ENCODE measurements at places on chromosomes 2 and 18. TPM values are rescaled to one million over a fixed set of nuclear protein-coding genes. Genes with fewer than 3 reads are reported as not detected.

GRCh38 chr18:56030060-56030459, 442.1 kb upstream of the TCF4 start:
- no peak for DNase-seq

GRCh38 chr18:58308463-58308862, 264.4 kb downstream of the NEDD4L start:
- DNase-seq = no peak

DNA sequence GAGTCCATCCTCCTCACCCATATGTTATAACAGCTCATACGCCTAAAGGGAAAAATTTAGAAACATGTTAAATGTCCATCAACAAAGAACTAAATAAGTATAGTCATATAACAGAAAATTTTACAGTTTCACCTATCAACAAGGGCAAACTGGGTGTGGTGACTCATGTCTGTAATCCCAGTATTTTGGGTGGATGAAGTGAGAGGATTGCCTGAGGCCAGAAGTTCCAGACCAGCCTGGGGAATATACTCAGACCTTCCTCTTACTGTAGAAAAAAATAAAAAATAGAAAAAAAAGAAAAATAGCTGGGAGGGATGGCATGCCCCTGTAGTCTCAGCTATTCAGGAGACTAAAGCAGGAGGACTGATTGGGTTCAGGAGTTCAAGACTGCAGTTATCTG, 48.3 kb upstream of the GULP1 start:
- peak; percentile 18 for DNase-seq

The ABCG8 gene
- 0.96 TPM for total RNA-seq

DNA sequence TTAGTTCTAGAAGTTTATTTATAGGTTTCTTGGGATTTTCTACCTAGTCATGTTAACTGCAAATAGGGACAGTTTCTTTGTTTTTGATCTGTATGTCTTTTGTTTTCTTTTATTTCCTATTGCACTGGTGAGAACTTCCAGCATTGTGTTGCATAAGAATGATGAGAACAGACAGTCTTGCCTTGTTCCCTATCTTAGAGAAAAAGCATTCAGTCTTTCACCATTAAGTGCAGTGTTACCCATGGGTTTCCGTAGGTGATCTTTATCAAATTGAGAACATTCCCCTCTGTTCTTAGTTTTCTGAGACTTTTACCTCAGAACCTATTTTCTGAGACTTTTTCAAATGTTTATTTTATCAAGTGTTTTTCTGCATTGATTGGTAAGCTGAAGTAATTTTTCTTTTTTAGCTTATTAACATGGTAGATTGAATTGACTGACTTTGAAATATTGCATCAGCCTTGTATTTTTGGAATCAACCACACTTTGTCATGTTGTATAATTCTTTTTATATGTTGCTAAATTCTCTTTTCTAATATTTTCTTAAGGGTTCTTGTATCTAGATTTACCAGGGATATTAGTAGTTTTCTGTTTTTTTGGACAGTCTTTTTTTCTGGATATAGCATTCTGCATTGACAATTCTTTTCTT, 17.2 kb downstream of the MFSD6 start:
- DNase-seq = no peak

GRCh38 chr18:69233465-69234054, 167.1 kb upstream of the DOK6 start:
- no peak for DNase-seq

GRCh38 chr2:18704276-18704675, 114.9 kb upstream of the NT5C1B start:
- no peak for DNase-seq

The AAMP gene
- total RNA-seq = 74.4 TPM
